NCI-H1436 treated with DMSO at 0.1 percent for 48 hours (cell line): ENCODE measurements at places on chromosomes 16 and 17.

- DNase-seq: no peak
These were observed 604.5 kb downstream of the WWOX start for GRCh38 chr16:78703936-78704335.

DNA sequence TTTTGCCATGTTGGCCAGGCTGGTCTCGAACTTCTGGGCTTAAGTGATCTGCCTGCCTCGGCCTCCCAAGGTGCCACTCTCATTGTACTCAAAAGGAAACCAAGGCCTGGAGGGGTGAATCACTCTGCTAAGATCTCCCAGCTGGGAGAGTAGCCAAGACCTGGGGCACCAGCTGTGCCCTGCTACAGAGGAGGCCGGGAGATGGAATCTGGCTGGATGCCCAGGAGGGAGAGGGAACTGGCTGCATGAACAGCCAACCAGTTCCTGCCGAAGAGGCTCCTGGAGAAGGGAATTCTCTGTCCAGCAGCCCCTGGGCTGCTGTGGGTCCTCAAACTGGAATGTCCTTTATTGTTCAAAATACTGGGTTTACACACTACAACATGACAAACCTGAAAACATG is 238.7 kb upstream of the CIBAR2 start:
- no peak for DNase-seq

DNA sequence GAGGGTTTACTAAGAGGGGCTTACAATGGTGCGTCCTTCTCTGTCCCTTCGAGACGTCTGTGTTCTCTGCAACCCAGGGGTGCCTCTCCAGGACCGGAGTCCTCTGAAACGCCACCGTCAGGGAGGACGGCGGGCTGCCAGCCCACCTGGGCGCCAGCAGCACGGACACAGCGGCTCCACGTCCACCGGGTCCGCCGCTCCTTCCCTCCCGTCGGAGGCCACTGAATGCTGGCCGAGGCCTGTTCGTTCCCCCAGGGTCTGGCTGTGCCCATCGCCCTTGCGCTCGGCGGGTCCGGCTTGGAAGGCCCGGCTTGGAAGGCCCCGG is 403 bp downstream of the TEPSIN start:
- no peak for DNase-seq

DNA sequence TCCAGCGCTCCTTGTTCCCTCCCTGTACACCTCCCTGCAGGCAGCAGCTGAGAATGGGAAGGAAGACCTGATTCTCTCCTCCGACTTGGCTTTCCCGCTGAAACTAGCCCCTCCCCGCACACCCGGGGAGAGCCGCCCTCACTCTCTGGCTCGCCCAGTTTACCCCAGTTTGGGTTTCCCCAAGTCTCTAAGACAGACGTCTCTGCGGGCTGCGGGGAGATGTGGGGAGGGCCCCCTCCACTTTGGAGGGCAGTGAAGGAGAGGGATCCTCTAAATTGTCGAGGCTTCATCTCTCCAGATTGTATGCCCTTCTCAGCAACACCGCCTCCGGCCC is 797 bp downstream of the GRB7 start:
- DNase-seq: no peak

- DNase-seq: no peak
These were observed 667 bp downstream of the OGFOD1 start for GRCh38 chr16:56451753-56452689.

DNA sequence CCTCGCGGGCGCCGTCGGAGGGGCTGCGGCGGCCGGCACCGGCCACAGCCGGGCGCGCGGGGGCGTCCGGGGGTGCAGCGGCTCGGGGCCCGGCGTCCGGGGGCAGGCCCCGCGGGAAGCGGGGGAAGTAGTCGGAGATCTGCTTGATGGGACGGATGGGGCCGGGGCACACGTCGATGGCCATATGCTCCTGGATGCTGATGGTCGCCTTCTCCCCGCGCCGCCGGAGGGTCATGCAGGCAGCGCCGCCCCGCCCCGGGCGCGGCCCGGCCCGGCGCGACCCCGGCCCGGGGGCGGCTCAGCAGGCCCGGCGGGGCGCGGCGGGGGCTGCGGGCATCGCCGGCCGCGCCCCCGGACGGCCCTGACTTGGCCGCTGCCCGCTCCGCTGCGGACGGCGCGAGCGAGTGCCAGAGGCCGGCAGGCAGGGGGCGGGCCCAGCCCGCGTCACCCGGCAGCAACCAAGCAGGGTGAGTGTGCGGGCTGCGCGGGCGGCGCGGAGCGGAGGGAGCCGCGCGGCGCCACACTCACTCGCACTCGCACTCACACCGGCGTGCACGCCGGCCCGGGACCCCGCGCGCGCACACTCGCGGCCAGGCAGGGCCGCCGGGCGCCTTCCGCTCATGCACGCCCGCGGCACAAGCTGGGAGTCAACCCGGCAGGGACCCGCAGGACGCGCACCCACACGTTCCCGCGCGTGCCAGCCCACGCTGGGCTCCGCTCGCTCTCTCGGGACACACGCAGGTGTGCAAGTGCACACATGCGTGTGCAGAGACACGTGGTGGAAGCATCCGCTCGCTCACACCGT is at the start of gene DOC2B:
Gene DOC2B (minus strand): TSS at position 406 of the 805 bp plus-strand sequence. CDS start 171 bp downstream, at position 235.
- no peak for DNase-seq

GRCh38 chr16:87466975-87467501 is 25.8 kb downstream of the ZCCHC14 start:
- no peak for DNase-seq

- DNase-seq: no peak
These were observed 257.2 kb upstream of the ASIC2 start for GRCh38 chr17:33550261-33550660.

- no peak for DNase-seq
These were observed 10.6 kb downstream of the CNTD1 start for GRCh38 chr17:42809250-42809649.

GRCh38 chr17:6110592-6110991 is 40.4 kb downstream of the WSCD1 start:
- DNase-seq: no peak

- DNase-seq: no peak
These were observed 11.8 kb downstream of the C17orf75 start for GRCh38 chr17:32330147-32330546.

GRCh38 chr16:11140466-11140865 is 115.5 kb downstream of the SOCS1 start:
- no peak for DNase-seq

DNA sequence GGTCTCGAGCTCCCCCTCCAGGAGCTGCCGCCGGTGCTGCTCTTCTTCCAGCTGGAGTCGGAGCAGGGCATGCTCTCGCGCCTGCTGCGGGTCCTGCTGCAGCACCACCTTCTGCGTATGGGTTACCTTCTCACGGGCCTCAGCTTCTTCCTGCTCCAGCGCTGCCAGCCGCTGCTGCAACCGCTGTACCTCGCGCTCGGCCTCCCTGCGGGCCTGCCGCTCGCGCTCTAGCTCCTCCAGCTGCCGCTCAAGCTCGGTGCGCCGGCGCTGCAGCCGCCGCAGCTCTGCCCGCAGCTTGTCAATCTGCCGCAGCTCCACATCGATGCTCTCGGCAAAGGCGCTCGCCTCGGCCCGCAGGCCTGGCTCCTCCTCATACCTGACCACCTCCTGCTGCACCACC is 36.9 kb downstream of the UBN1 start:
- DNase-seq: no peak

- DNase-seq: no peak
These were observed 641 bp downstream of the KRTAP9-1 start for GRCh38 chr17:41190328-41190727.

DNA sequence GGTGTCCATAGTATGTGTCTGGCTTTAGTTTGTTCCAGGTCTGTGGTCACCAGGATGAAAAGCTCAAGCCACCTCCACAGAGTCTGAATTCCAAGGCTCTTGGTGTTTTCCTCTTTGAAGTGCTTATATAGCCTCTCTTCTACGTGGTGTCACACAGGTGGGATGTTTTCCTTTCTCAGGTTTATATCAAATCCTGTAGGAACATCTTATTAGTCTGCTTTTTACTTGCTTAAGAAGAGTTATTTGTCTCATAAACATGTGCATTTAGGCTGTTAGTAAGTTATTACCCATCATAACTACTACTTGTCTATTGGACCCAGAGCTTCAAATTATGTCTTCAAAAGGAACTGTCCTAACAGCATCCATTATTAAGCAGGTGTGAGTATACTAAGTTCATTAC is at the start of gene KRT39:
Gene KRT39 (minus strand): TSS at position 101 of the 400 bp plus-strand sequence. CDS start 92 bp downstream, at position 9.
- DNase-seq: no peak

DNA sequence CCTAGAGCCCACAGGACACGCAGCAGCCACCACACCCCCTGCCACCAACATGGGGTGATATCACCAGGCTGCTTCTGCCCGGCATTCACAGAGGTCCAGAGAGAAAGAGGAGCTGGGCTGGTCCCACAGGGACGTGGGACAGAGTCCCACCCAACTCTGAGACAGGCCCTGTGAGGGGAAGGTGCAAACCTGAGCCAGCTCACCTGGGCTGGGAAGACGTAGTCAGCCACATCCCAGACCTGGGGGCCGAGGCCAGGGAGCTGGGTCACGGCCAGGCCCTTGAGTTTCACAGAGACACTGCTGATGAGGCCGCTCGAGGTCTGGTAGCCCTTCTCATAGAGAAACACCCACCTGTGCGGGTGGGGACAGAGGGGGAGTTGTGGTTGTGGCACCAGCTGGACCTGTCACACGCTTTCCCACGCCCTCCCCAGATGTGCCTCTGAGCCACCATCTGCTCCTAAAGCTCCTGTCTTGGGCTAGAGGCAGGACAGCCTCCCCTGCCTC is 11.2 kb downstream of the P2RX1 start:
- DNase-seq: no peak

GRCh38 chr16:16940351-16940750 is 530.4 kb downstream of the XYLT1 start:
- DNase-seq: no peak

DNA sequence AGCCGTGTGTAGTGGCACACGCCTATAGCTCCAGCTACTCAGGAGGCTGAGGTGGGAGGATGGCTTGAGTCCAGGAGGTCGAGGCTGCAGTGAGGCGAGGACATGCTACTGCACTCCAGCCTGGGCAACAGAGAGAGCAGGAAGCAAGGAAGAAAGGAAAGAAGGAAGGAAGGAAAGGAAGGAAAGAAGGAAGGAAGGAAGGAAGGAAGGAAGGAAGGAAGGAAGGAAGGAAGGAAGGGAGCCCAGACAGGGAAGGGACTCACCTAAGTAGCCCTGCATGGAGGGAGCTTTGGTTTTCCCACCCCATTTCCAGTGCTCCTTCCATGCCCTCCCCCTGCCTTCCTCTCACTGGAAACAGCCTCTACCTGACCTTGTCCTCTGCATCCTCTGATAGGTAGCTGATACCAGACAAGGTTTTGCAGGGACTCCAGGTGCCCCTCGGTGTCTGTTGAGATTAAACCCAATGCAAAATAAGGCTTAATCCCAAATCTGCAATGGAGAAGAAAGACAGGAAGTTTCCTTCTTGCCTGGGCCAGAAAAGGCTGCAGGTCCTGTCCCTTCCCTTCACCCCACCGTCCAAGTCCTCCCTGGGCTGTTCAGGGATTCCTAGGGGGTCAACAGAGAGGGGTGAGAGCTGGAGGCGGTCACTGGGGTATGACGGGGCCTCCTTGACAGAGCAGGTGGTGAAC is 21.5 kb upstream of the CA4 start:
- DNase-seq: no peak

DNA sequence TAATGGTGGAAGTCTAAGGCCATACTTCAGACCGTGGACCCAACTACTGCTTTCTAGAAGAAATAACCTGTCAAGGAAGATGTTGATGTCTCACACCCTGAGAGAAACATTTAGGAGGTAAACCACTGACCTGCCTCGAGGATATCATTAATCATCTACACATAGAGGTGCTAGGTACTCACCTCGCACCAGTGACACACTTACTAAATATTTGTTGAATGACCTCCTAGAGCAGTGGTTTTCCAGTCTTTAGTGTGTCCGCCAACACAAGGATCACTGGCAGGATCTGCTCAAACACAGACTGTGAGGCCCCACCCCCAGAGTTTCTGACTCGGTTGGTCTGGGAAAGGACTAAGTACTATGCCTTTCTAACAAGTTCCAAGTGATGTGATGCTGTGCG is 197.4 kb upstream of the CACNG5 start:
- DNase-seq: no peak

DNA sequence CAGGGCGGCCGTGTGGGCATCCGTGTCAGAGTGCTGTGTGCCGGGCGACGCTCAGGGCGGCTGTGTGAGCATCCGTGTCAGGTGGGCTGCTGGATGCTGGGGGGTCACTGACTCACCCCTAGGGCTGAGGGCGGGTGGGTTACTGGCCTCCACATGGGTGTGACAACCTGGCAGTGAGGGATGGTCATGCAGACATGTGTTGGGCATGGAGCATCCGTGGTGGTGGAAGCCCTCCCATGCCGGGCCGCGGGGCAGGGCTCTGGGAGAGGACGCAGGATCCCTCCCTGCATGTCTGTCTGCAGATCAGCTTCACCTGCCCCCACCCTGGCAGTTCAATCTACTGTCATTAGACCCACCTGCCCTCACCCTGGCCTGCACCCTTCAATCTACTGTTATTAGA is 56.3 kb downstream of the METRNL start:
- DNase-seq: no peak

DNA sequence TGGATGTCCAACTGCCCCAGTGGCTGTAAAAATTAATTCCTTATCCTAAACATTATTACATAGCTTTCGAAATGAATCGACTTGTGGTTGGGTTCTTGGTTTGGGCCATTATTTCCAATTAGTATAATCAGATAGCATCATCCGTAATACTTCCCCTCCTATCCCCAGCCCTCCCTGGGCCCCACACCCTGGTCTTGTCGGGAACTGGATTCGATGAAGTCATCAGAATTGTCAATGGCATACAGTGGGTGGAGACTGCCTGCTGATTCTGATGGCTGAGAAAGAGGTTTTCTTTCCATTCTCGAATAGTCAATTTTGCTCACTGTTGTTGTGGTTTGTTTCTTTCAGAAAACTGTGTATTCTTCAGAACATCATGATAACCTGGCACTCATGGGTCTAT is 395.1 kb downstream of the SEC14L1 start:
- DNase-seq: no peak

DNA sequence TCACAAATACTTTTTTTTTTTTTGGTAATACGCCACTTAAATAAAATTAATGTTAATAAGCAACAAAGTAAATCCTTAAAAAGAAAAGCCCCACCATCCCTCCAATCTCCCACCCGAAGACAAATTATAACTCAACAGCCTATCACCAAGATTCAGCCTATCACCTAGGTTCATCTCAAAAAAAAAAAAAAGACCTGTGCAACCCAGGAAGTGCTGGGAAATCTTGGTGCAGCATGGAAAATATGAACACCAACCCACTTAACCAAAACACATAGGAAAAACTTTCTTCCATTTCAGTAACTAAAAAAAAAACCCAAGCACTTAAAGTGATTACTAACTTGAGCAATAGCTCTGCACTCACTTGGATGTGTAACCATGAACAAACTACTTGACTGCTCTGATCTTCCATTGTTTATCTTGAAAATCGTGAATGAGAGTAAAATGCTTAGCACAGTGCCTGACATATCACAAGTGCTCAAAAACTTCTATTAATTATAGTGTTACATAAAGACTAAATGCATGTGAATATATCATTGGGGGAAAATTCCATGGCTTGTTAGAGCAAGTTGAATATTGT is 90.4 kb downstream of the STH start:
- no peak for DNase-seq

DNA sequence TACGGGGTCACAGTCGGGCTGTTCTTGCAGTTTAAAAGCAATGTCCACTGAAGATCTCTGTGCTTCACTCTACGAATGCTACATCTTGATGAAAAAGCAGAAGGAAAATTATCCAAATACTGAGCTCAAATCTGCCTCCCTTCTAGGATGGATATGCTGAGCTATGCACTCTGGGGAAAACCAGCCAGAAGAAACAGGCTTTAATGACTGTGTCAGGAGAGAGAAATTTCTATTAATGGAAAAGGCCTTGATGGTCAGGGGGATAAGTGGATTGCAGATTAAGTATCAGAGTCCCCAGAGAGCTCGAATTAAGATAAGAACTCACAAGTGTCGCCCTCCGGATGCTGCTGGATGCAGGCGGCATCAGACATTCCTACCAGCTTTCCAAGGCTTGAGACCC is 39.6 kb upstream of the RCVRN start:
- DNase-seq: no peak

GRCh38 chr17:19642373-19642893 is 6.1 kb upstream of the ALDH3A2 start:
- DNase-seq: no peak
